MV-4-11 (cell line): ENCODE measurements at places on chromosomes 11 and 22.

- no peak for DNase-seq
These were observed 9.7 kb upstream of the STK33 start for GRCh38 chr11:8603696-8604077.

DNA sequence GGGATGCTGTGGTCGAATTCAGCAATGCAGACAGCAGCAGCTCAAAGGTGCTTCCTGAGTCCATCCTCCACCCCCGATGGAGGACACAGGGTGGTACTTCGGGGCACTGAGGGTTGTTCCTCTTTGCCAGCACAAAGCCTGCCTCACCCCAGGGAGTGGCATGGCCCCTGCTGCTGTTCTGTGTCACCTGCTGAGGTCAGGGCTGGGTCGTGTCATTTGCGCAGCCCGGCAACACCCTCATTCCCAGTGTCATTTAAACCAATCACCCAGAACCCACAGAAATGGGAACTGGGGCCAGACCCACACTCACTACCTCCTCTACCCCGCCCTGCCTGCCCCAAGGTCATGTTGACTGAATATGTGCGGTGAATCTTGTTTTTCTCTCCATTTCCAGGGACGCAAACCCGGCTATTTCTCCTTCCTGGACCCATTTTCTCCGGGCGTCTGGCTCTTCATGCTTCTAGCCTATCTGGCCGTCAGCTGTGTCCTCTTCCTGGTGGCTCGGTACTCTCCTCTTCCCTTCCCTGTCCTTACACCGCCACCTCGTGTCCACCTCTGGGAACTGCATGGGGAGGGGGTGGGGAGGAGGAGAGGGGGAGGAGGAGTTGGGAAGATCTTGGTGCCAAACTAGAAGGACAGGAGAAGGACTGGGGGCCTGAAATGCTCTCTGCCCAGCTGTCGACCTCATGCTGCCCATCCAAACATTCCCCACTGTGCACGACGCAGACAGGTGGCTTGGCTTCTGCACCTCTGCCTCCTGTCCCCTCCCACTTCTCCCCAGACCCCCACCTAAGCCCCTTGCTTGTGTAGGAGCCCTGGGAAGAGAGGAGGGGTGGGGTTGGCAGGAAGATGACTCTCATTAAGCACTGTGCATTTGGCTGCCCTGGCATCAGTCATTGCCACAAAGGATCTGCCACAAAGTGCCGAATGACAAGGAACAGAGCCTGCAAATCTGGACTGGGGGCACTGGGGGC lies 71.2 kb upstream of the TBCEL start:
- peak; percentile 43 for DNase-seq

GRCh38 chr11:116172156-116172555 lies 600.6 kb downstream of the BUD13 start:
- DNase-seq: no peak

DNA sequence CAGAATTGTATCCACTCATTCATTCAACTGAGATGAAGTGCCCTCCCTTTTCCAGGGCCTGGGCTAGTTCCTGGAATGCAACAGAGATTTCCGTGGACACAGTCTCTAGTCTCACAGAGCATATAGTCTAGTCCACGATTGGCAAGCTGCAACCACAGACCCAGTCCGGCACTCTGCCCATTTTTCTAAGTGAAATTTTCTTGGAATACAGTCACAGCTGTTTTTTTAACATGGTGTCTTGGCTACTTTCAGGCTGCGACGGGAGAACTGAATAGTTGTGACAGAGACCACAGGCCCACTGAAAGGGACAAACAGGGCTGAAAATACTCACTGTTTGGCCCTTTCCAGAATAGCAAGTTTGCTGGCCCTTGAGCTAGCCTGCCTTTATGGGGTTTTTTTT lies 29.2 kb downstream of the ALG12 start:
- no peak for DNase-seq

DNA sequence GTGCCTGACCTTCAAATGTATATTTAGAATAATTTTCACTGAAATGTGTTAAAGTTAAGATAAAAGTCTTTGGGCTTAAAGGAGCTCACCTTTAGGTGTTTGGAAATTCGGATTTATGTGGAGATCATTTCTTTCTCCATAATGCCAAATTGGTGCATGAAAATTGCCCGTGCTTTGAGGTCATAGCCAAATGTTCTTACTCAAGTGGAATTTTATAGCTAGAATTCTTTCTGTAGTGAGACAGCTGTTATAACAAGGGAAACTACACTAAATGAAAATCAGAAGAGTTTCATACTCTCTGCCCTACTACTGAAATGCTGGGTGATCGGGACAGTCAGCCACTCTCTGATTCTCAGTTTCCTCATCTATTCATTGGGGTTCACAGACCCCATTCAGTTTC lies 89.5 kb upstream of the DBX1 start:
- no peak for DNase-seq

GRCh38 chr11:65436412-65437032 lies 13.9 kb downstream of the NEAT1 start:
- no peak for DNase-seq

DNA sequence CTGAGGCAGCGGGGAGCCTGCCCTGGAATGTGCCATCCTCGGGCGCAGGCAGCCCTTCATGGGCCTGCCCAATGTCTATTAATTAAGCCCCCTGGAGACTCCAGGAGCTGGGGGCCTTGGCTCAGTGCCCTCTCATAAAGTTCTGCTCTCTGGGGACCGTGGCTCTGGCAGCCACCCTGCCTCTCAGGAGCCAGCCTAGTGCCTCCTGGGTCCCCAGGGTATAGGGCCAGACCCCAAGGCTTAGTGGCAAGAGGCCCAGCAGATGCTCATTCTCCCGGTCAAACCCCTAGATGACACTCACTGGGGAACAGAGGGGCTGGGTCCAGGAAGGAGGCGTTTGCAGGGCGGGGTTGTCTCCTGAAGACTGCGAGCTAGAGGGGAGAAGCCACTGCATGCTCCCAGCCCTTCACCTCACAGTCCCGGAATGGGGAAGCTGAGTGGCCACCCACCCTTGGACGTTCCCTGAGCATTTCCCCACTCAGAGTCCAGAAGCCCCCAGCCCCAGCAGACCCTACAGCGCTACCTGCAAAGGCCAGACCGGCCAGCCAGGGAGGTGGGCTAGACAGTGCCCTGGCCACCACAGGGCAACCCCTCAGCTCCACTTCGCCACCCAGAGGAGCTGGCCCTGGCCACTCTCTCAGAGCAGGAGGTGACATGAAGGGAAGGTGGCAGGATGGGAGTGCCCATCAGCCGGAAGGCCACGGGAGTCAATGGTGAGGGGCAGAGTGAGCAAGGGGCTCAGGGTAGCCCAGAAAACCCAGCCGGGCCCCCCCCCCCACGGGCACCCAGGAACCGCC lies 83.0 kb downstream of the CDKN1C start:
- no peak for DNase-seq

DNA sequence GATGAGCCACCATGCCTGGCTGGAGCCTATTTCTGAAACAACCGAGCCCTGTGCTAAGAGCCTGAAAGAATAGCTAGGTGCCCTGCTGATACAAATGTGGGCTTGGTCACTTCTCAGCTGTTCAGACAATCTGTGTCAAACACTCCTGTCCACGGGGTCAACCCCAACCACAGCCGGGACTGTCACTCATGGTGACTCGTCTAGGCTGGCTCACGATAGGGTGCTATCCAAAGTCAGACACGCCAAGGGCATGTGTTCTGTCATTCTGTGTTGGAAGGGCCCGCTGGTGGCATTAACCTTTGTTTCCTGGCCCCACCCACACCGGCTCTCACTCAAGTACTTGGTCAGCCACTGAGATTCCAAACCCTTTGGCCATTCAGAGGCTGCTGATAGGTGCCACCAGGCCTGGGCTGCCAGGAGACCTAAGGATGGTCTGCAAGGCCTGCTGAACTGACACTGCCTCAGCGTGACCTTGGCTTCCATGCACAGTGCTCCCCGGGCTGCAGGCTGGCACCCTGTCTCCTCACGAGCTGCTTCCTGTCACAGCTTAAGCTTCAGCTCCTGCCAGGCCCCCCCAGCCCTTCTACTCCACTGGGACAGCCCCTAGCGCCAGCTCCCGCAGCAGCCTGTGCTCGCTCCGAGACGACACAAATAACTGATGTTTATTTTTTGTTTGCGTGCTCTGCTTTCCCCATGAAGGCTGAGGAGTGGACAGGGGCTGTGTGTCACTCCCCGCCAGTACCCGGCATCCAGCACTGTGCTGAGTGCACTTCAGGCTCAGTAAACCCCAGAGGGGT lies 14.2 kb upstream of the CDC42BPG start:
- DNase-seq: no peak

DNA sequence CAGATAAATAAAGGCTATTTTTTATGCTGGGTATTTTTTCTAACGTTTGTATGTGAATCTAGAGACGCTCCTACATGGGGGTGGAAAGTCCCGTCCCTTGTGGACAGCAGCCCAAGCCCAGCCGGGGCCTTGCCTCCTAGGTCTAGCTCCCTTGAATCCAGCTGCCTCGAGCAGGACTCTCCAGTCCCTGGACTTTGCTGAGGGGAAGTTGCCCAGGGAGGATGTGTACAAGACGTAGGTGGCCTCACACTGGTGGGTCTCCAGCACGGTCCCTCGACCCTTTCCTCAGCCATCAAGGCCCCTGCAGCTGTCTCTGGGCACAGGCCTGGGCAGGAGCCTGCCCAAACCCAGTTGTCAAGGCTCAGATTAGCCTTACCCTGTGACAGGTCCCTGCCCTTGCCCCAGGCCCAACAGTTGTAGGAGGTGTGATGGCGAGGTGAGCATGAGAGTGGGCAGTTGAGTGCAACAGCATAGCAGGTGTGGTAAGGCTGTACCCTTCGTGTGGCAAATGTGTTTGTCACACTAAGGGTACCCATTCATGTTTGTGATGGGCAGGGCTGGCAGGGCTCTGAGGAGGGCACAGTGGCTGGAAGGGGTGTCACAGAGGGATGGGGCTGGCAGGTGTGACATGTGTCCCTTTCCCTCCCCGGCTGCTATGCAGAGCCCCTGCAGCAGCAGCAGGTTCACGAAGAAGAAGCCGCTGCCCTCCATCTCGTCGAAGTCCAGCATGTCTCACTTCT lies 3.4 kb downstream of the CCDC116 start:
- DNase-seq: no peak

- peak; percentile 92 for DNase-seq
These were observed 32.4 kb upstream of the CD44 start for GRCh38 chr11:35106595-35106994.

- peak; percentile 74 for DNase-seq
These were observed 35.8 kb upstream of the FCHSD2 start for GRCh38 chr11:73177778-73178539.
